AG08396 (cell line): ENCODE measurements at places on chromosomes 6 and 20.

- no peak for DNase-seq
Observed at GRCh38 chr6:99471638-99472037, 43.6 kb downstream of the USP45 start.

- no peak for DNase-seq
Observed at GRCh38 chr20:25277941-25278521, 30.1 kb downstream of the PYGB start.

- no peak for DNase-seq
Observed at GRCh38 chr20:50221501-50222308, 31.1 kb downstream of the CEBPB start.

GRCh38 chr6:42380228-42380979 is 71.3 kb downstream of the TRERF1 start:
- DNase-seq = no peak

GRCh38 chr6:129614464-129614863 is 95.5 kb downstream of the ARHGAP18 start:
- DNase-seq = no peak

DNA sequence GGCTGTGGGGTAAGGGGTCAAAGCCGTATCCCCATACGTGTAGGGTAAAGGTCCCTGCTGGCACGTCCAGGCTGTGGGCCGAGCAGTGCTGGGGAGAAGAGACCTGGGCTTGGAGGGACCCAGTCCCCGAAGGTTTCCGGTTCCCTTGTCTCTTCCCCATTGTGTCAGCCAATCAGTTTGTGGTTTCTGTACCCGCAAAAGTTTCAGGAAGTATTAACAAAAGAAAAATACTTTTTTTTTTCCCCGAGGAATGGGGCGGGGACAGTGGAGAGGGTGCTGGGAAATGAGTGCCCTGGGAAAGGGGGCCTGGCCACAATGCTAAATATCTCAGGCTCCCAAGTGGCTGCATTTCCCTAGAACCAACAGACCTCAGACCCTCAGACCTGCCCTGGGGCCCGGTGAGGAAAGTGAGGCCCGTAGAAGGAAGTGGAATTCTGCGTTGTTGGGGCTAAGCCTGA is 15.2 kb upstream of the AMD1 start:
- no peak for DNase-seq

GRCh38 chr20:3981132-3981452 is 34.3 kb downstream of the RNF24 start:
- DNase-seq = no peak

DNA sequence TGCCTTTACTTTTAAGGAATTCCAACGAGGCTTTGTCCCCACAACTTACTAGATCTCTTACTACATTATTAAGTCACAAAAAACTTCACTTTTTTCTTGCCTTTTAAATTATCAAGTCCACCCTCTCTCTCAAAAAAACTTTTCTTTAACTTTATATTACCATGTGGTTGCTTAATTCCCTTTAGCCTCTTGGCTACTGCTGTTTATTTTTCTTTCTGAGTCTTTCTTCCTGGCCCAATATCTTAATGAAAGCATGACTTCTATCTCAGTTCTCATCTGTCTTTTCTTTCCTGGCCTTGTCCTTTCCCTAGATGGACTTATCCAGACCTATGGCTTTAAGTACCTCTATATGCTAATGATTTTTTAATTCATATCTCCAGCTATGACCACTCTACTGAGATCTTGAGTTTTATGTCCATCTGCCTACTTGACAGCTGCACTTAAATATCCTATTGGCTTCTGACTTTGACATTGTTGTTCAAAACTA is 710.5 kb downstream of the RFPL4B start:
- DNase-seq = no peak

DNA sequence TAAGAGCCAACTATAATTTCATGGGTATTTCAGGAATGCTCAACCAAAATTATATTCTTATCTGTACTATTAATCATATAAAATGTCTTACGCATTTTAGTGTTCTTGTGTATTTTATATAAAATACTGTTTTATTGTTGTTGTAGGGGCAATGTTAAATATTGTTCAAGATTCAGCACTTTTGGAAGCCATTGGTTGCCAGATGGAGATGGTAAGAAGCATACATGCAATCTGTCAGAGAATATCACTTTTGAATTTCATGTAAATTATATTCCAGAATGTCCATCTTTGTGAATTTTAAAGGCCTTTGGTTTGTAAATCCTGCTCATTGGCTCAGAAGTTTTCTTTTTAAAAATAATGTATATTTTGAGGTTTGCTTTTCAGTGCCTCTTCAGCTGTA is 50.0 kb upstream of the ADIG start:
- DNase-seq = no peak
